ENCODE measurements at places on chromosomes 12 and 14. TPM values are rescaled to one million over a fixed set of nuclear protein-coding genes. Genes with fewer than 3 reads are reported as not detected.

CLEC2B gene
- total RNA-seq: not detected

ASIC1 gene
- 6.7 TPM for total RNA-seq

GRCh38 chr14:74942181-74942580, 13.2 kb downstream of the PGF start:
- DNase-seq: no peak

- no peak for DNase-seq
Observed at GRCh38 chr12:128813392-128813791, 10.4 kb downstream of the SLC15A4 start.

- DNase-seq: no peak
Observed at GRCh38 chr12:25699454-25699853, 146.4 kb upstream of the LMNTD1 start.

DNA sequence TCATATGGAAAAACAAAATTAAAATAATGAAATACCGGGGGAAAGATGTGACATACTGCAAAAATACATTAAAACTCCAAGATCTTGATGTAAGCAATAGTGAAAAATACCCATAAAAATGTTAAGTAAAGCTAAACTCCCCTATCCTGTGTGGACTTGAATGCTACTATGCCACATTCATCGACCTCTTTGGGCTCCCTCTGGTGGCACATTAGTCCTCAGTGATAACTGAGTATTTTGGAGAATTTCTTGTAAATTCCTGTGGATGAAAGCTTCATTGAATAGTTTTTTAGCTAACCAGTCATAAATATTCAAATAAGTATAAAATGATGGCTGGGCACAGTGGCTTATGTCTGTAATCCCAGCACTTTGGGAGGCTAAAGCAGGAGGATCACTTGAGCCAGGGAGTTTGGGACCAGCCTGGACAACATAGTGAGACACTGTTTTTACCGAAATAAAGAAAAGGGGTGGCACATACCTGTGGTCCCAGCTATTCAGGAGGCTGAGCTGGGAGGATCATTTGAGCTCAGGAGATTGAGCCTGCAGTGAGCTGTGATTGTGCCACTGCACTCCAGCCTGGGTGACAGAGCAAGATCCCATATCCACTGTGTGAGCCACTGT, 42.4 kb upstream of the SGPP1 start:
- DNase-seq: peak; percentile 59
